NCI-H2081 (cell line): ENCODE measurements at places on chromosomes 16 and 17.

DNA sequence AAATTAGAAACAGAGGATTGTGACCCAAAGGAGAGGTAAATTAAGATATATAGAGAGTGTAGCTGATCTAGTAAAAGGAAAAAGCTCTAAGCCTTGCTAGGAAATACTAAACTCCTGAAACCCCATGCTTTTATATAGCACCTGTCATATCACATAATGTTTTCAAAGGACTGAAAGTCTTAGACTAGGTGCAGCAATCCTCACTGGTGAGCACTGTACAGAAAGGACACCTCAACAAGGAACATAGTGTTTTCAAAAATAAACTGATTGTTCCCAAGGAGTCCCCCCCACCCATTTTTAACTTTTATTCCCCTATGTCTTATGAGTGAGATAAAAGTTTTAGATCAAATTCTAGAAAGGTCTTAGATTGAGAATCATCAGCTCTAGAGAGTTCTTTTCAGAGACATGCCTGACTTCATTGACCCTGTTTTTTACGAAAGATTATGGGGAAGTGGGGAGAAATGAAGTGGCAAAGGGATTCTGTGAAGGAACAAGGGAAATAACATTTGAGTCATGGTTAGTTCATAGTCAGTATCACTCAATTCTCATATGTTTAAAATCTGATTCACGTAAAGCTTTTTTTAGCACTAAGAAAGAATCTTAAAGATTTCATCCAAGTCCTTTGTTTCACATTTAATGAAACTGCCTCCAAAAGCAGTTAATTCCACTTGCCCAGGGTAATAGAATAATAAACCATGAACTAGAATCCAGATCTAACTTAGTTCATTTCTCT, 166.4 kb downstream of the CYB561 start:
- DNase-seq = no peak

GRCh38 chr16:67959536-67960329, 8.7 kb downstream of the SLC12A4 start:
- no peak for DNase-seq

DNA sequence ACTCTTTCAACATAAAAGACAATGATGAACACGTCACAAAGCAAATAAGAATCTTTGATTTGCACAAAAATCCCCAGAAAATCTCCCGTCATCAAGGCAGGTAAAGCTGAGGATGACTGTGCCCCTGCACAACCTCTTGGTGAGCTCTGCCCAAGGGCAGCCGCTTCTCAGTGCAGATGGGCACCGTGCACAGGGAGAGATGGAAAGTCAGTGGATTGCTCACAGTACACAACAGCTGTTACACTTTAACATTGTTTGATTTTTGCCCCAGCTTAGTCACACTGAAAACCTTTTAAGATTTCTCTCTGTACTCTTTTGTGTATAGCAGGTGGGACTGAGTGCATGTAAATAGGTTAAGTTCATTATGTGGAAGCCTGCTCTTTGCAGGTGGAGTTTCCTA, 104.2 kb downstream of the CDK5R1 start:
- DNase-seq = no peak

DNA sequence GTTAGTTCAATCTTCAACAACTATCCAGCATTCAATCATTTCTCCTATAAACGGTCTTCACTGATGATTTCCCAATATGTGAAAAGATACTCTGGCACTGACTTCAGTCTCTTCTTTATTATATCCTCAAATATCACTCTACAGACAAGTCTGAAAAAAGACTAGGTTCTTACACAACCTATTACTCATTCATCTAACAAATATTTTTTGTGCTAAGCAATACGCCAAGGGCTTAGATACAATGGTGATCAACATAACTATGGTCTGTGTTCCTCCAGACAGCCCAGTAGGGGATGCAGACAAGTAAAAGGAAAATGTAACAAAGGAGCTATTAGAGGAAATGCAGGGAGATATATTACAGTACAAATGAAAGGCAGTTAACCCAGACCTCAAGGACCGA, 63.9 kb downstream of the MYO1D start:
- no peak for DNase-seq

- DNase-seq = no peak
These were observed 817 bp downstream of the ITGB4 start for GRCh38 chr17:75722076-75722475.

DNA sequence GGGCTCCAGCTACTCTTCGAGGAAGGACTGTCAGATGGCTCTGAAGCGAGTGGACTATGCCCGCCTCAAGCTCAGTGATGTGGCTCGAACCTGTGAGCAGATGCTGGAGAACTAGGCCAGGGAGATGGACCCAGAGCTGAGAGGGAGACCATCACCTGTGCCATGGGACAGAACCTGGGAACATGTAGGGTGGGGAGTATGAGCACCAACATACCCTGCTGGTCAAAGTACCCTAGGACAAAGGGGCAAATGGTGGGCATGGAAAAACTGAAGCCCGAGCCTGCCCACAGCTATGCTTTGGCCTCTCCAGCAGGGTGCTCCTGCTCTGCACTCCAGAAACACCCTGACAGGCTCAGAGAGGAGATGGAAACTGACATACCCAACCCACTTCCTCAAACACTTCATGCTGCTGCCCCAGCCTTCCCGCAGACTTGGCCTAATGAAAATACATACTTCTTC, 1.9 kb downstream of the MED11 start:
- no peak for DNase-seq

GRCh38 chr17:14552306-14552705, 251.4 kb downstream of the HS3ST3B1 start:
- no peak for DNase-seq

DNA sequence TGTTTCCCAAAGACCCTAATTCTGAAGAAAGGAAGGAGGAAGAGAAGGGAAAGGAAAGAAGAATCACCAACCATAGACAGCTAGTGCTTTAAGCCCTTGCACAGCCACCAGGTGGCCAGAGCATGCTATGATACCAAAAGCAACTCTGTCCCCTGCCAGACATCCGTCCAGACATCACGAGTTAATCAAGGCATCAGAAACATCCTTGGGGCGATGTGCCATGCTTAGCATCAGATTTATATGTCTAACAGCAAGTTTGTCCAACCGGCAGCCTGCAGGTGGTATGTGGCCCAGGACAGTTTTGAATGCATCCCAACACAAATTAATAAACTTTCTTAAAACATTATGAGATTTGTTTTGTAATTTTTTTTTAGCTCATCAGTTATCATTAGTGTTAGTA, 2.9 kb upstream of the CRYBA1 start:
- DNase-seq = no peak

- peak; percentile 71 for DNase-seq
These were observed 3.7 kb upstream of the ERN1 start for GRCh38 chr17:64133546-64134215.

GRCh38 chr17:76870377-76870714, 2.1 kb downstream of the MGAT5B start:
- no peak for DNase-seq

GRCh38 chr17:8463099-8463498, 27.4 kb downstream of the NDEL1 start:
- DNase-seq = no peak

GRCh38 chr17:80961541-80962330, 29.9 kb upstream of the CHMP6 start:
- peak; percentile 30 for DNase-seq

GRCh38 chr17:56608944-56609343, 15.4 kb downstream of the NOG start:
- no peak for DNase-seq

GRCh38 chr16:63745456-63745855, 1376.4 kb downstream of the CDH11 start:
- DNase-seq = no peak

- DNase-seq = no peak
These were observed 6.2 kb downstream of the NACA2 start for GRCh38 chr17:61584866-61585265.

DNA sequence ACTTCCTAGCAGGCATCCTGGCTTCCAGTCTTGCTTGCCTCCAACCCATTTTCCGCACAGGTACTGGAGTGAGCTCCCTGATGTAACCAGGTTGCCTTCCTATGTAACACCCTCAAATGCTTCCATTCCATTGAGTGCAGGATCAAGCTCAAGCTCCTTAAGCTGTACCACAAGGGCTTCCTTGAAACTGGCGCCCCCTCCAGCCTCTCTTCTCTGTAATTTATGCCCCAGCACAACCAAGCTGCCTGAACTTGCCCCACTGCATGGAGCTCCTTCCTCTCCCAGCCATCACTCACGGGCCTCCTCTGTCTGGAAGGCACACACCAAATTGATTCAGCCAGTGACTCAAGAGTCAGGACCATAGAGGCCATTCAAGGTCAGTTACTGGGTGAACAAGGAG, 234.8 kb upstream of the RPL38 start:
- DNase-seq = no peak

DNA sequence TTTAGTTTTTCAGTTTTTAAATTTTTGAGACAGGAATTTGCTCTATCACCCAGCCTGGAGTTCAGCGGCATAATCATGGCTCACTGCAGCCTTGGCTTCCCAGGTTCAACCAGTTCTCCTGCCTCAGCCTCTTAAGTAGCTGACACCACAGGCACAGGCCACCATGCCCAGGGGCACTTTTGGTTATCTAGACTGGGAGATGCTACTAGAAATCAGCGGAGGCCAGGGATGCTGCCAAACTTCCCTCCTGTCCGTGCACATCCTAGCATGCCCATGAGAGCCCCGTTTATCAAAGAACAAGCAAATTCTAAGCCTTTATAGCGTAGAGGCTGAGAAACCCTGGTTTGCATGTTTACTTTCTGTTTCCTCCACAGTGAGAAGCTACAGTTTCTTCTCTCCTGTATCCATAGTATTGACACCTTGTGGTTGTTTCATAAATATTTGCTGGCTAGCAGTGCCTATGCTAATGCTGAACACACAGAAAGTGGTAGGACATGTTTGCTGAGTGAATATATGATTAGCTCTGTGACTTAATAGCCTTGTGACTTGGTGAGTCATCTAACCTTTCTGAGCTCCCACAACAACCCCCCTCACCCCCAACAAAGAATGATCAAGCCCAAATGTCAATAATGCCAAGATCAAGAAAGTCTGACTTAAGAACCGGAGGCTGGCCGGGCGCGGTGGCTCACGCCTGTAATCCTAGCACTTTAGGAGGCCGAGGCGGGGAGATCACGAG, 39.2 kb upstream of the MAF start:
- no peak for DNase-seq

DNA sequence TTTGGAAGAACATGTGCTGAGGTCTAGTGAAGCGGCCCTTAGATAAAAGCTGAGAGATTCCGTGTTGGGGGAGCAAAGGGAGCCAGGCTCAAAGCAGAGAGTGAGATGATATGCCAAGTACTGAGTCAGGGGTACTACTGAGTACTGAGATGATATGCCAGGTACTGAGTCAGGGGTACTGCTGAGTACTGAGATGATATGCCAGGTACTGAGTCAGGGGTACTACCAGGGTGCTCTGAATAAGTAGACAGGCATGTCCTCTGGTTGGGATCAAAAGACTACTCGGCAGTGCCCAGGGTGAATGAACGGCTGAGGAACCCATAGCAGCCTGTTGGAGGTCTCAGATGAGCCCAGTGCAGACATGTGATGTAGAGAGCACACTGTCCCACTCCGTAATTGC, 239.0 kb downstream of the SOX9 start:
- DNase-seq = no peak

DNA sequence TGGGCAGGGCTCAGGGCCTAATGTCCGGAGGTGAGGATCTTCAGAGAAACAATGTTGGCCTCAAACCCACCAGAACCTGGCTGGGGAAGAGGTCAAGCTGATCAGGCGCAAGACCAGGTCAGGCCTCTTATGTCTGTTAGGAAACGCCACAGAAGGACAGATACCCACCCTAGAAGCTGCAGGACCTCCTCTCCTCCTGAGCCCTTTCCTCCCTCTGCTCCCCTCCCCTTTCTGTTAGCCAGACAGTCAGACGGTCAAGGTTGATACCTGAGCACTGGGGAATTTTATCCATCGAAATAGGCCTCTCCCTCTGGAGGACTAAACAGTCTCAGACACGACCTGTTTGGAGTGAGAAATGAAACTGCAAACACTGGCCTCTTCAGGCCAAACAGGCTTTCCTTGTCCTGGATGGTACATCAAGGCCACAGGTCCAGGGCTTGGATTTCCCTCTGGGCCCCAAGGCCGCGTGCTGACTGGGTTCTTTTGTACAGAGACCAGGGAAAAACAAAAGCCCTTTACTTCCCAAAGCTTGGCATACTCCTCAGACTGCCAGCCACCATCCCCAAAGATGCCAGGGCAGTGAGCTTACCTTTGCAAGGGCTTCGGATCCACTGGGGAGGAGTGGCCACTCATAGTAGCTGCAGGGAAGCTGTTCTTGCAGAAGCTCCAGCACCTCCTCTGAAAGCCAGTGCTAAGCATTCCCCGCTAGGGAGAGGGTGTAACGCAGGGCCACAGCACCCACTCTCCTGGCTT, 135.8 kb downstream of the CCDC182 start:
- DNase-seq = no peak
